ENCODE measurements at places on chromosomes 3 and 15.

DNA sequence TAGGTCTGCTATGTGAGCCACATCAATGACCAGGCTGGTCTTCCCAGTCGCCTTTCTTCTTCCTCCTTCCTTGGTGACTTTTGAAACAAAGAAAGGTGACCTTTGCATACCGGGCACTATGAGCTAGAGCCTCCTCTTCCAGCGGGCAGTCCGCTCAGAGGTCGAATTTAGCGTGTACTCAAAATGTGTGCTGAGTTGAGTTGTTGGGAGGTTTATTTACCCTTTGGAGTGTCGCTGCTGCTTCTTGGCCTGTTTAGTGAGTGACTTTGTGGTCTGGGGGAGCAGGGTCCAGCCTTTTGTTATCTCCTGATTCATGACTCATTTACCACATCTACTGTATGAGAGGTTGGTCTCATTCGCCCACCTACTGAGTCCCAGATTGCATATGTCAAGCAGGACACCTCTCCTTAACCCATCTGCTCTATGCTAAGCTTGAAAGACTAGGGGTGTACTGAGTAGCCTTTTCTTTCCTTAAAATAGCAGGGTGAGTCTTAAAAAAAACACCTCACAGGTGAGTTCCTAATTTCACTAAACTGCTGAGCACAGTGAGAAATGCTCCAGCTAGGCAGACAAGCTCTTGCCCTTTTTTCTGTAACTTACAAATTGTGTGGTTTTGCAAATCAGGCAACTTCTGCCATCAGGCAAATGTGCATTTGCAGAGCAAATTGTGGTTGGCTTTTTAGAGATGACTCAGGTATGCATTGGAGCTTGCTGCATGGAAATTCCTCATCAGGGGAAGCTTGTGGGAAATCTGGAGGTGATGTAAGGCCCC lies 3.2 kb upstream of the SIAH2 start:
- no peaks in the 10 kb centered on the region for H3K36me3 ChIP-seq
- DNase-seq, result no peak
- no peak overlapping the region for H3K4me3 ChIP-seq
- peaks cover 11% of the 10 kb centered on the region for H3K4me1 ChIP-seq
- no peaks in the 10 kb centered on the region for H3K27me3 ChIP-seq

- DNase-seq, result no peak
- H3K4me1 ChIP-seq, result peaks cover 21% of the 10 kb centered on the region
- H3K27me3 ChIP-seq, result no peaks in the 10 kb centered on the region
- no peak overlapping the region for H3K27ac ChIP-seq
- no peak overlapping the region for H3K4me3 ChIP-seq
Measured at GRCh38 chr15:100109486-100110035, 232.2 kb downstream of the ADAMTS17 start.

DNA sequence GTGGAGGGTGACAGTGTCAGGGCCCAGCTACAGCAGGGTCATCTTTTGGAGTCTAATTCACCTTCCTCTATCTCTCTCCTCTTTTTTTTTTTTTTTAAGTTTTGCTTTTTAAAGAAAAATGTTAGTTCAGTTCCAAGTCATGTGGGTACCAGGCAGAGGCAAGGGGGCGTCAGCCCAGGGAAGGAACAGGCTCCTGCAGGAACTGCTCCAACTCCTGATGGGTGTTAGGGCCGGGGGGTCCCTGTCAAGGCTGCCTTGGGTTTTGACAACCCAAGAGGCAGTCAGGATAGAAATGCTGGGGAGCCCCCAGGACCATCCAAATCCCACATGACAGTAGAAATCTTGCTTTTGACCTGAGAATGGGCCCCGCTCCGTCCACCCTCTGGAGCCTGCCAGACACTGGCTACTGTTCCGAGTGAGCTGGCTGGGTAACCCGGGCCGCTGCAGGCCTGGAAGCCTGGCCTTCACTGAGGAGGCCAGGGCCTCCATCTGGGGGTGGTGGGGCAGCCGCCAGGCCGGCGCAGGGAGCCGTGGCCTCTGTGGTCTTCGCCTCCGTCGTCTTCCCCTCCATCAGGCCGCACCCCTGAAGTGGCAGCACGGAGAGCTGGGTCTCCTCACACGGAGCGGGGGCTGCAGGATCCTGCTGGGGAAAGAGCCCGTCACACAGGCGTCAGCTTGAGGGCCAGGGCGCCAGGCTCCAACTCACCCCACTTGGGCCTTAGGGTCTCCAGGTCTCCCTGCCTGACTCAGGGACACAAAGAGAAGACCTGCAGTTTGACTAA lies 24.2 kb downstream of the RNU5B-1 start:
- no peak overlapping the region for H3K27ac ChIP-seq
- DNase-seq, result no peak
- H3K27me3 ChIP-seq, result no peaks in the 10 kb centered on the region
- no peaks in the 10 kb centered on the region for H3K4me1 ChIP-seq
- H3K36me3 ChIP-seq, result no peaks in the 10 kb centered on the region
- H3K4me3 ChIP-seq, result no peak overlapping the region

- H3K27me3 ChIP-seq, result peaks cover 1% of the 10 kb centered on the region
- H3K36me3 ChIP-seq, result no peaks in the 10 kb centered on the region
- no peak overlapping the region for H3K27ac ChIP-seq
- no peak for DNase-seq
Measured at GRCh38 chr3:38582316-38582715, 67.2 kb downstream of the SCN5A start.

GRCh38 chr15:25946241-25946805 lies 83.2 kb upstream of the ATP10A start:
- no peaks in the 10 kb centered on the region for H3K27me3 ChIP-seq
- no peak for DNase-seq
- no peak overlapping the region for H3K4me3 ChIP-seq
- H3K27ac ChIP-seq, result no peak overlapping the region
- H3K4me1 ChIP-seq, result no peaks in the 10 kb centered on the region

GRCh38 chr15:44802336-44802735 lies 66.0 kb downstream of the TRIM69 start:
- no peaks in the 10 kb centered on the region for H3K27me3 ChIP-seq
- no peak for DNase-seq
- H3K4me3 ChIP-seq, result no peak overlapping the region

- DNase-seq, result no peak
- peaks cover 43% of the 10 kb centered on the region for H3K36me3 ChIP-seq
- H3K27ac ChIP-seq, result no peak overlapping the region
- H3K4me3 ChIP-seq, result no peak overlapping the region
- H3K4me1 ChIP-seq, result no peaks in the 10 kb centered on the region
- H3K27me3 ChIP-seq, result no peaks in the 10 kb centered on the region
Measured at GRCh38 chr3:12898290-12898964, 57.1 kb upstream of the RPL32 start.

DNA sequence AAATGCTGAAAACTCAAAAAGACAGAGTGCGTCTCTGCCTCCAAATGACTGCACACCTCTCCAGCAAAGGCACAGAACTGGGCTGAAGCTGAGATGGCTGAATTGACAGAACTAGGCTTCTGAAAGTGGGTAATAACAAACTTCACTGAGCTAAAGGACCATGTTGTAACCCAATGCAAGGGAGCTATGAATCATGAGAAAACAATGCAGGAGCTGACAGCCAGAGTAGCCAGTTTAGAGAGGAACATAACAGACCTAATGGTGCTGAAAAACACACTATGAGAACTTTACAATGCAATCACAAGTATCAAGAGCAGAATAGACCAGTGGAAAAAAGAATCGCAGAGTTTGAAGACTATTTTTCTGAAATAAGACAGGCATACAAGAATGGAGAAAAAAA lies 10.1 kb upstream of the AVEN start:
- no peak for DNase-seq
- H3K4me1 ChIP-seq, result no peaks in the 10 kb centered on the region
- H3K27me3 ChIP-seq, result no peaks in the 10 kb centered on the region
- no peaks in the 10 kb centered on the region for H3K36me3 ChIP-seq
- no peak overlapping the region for H3K27ac ChIP-seq
- no peak overlapping the region for H3K4me3 ChIP-seq

- H3K4me1 ChIP-seq, result peaks cover 20% of the 10 kb centered on the region
- H3K4me3 ChIP-seq, result no peak overlapping the region
- H3K27ac ChIP-seq, result no peak overlapping the region
- H3K36me3 ChIP-seq, result no peaks in the 10 kb centered on the region
- DNase-seq, result no peak
Measured at GRCh38 chr3:184786280-184786941, 25.6 kb upstream of the VPS8 start.

- H3K36me3 ChIP-seq, result no peaks in the 10 kb centered on the region
- peaks cover 8% of the 10 kb centered on the region for H3K4me1 ChIP-seq
- peaks cover 17% of the 10 kb centered on the region for H3K27me3 ChIP-seq
- no peak within 1 kb of the TSS for H3K27ac ChIP-seq
Measured at GRCh38 chr3:50674349-50675178, at the start of gene DOCK3. Gene DOCK3, plus strand, starts transcription at chr3:50674927. Its CDS starts 337 bp downstream, at chr3:50675264.

GRCh38 chr15:68822818-68823217 lies 2.1 kb upstream of the ANP32A start:
- peaks cover 5% of the 10 kb centered on the region for H3K4me1 ChIP-seq
- H3K27me3 ChIP-seq, result no peaks in the 10 kb centered on the region
- H3K27ac ChIP-seq, result no peak overlapping the region
- DNase-seq, result no peak
- H3K4me3 ChIP-seq, result no peak overlapping the region
- no peaks in the 10 kb centered on the region for H3K36me3 ChIP-seq

DNA sequence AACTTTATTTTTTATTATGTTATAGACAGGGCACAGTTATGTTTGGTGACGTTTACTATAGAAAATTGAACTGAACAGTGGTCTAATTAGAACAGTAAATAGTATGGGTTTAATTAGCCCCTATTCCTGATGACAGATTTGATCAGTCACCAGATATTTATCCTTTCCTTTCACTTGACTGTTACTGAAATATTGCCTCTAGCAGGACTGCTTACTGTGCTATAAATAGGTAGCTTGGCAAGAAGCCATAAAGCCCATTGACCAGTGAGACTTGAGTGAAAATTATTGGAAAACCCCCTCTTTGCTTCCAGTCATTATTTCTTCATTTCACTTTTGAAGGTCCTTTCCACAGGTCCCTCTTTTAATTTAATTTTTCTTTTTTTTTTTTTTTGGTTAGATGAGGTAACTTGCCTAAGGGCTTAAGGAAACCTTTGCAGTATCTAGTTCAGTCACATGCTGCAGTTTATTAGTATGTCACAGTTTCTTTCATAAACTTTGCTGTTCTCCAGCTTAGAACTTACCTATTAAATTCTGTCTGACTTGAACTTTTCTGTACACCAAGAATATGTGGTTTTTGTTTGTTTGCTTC lies 115.6 kb downstream of the ADAMTSL3 start:
- no peaks in the 10 kb centered on the region for H3K36me3 ChIP-seq
- H3K27ac ChIP-seq, result no peak overlapping the region
- DNase-seq, result no peak

DNA sequence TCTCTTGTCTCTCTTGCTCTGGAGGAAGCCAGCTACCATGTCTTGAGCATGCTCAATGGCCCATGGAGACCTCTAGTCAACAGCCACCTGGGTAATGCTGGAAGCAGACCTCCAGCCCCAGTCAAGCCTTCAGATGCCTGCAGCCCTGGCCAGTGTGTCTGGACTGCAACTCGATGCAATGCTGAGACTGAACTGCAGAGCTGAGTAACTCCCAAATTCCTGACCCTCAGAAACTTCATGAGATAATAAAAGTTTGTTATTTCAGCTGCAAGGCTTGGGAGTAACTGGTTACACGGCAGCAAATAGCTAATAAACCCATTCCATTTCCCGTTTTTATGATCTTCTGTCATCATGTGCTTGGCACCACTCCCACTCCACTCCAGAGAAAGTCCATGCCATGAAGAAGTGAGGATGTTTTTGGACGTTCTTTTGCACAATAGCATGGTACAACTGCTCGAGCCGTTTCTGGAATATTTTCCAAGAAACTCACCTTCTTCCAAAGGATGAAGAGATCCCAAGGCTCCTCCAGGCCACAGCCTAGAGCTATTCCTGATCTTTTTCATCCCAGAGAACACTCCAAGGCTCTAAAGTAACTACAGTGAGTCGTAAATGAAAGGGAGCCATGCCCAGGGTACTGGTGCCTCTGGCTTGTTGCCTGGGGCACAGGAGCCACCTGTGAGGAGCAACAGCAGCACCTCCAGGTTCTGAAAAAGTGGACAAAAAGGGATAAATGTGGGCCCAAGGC lies 72.0 kb upstream of the KLF13 start:
- peaks cover 28% of the 10 kb centered on the region for H3K4me1 ChIP-seq
- no peak overlapping the region for H3K4me3 ChIP-seq
- DNase-seq, result no peak
- H3K36me3 ChIP-seq, result no peaks in the 10 kb centered on the region
- no peak overlapping the region for H3K27ac ChIP-seq

GRCh38 chr3:61186030-61186429 lies 65.2 kb downstream of the FHIT start:
- H3K36me3 ChIP-seq, result no peaks in the 10 kb centered on the region
- no peak overlapping the region for H3K27ac ChIP-seq
- H3K27me3 ChIP-seq, result no peaks in the 10 kb centered on the region

All from CD4-positive, alpha-beta T cell (primary cell).